ENCODE measurements at places on chromosomes 16 and 17.

DNA sequence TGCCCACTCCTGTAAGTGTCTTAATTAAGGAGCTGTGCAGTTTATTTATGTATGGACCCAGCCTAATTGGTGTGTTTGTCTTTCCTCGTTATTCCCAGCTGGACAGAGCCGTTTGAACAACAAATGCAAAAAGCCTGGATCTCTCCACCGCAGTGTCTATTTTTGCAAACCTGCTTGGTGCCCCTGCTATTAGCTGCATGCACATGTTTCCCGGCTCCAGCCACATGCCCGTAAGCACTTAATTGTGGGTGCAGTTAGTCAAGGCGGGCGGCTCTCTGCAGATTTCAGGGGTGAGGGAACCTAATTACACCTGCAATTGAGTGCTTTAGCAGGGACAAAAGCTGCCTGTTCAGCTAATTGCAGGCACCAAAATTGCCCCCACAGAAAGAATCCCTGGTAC, 74.0 kb upstream of the GSE1 start:
- no peak for DNase-seq

DNA sequence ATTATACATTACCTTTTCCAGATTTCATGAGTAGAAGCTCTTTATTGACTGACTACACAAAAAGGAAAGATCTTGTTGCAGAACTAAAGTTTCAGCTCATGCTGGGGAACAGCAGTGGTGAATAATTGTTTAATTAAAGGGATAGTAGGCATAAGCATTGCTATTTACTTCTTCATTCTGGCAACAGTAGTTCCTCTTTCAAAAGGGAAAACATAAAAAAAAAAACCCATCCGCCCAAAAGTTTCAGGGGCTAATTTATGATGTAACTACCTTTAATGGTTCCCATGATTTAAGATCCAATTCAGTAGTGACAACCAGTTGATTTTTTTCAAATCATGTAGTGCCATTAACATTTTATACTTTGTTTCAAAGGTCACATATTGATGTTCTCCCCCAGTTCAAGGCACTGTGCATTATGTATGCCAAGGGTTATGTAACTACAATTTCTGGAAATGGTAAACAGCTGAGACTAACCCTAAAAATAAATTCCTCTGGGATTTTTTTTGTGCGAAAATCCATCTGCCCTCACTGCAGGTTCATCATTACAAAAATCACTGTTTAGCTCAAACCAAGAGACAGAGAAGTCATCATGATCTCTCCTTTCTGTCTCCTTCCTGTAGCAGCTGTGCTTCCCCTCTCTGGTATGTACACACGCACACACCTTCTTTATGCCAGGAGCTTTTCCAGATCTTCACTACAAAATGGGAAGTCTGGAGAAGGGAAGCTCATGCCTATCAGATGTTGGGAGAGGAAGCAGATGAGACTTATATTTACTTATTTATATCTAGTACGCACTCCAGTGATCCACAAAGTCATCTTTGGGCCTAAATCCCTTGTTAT, 2.2 kb upstream of the PHLPP2 start:
- no peak for DNase-seq

DNA sequence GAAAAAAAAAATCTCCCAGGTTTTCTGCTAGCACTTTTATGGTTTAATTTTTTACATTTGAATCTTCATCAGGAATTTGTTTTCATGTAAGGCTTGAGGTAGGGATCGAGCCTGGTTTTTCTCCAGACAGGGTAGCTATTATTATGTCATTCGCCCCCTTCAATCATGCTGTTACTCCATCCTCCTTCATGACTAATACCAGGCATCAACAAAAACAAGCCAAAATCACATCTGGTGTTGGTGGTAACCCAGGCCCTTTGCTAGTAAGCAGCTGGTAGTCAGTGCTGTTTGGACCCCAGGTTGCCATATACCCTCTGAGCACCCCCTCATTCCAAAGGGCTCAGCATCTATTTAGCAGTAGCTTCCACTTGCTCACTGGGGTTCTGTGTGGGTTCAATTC, 29.5 kb downstream of the DRC3 start:
- DNase-seq: no peak

DNA sequence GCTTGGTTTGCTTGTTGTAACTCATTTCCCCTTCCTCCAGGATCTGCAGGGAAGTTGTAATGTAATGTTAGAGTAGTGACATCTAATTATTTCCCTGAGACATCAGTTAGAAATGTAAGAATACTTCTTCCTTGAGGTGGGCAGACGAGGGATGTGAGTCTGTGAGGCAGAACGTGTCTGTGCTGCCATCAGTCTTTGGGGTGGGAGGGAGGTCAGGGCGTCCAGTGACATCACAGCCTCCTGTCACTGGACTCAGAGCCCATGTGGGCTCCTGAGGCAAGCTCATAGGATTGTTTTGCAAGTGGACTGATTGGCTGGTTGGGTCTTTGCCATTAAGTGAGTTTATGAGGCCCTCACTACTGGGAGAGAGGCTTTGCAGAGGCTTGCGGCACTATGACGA, 188.8 kb downstream of the CCDC182 start:
- DNase-seq: no peak

GRCh38 chr17:36496018-36496789, 9.7 kb downstream of the ZNHIT3 start:
- no peak for DNase-seq

DNA sequence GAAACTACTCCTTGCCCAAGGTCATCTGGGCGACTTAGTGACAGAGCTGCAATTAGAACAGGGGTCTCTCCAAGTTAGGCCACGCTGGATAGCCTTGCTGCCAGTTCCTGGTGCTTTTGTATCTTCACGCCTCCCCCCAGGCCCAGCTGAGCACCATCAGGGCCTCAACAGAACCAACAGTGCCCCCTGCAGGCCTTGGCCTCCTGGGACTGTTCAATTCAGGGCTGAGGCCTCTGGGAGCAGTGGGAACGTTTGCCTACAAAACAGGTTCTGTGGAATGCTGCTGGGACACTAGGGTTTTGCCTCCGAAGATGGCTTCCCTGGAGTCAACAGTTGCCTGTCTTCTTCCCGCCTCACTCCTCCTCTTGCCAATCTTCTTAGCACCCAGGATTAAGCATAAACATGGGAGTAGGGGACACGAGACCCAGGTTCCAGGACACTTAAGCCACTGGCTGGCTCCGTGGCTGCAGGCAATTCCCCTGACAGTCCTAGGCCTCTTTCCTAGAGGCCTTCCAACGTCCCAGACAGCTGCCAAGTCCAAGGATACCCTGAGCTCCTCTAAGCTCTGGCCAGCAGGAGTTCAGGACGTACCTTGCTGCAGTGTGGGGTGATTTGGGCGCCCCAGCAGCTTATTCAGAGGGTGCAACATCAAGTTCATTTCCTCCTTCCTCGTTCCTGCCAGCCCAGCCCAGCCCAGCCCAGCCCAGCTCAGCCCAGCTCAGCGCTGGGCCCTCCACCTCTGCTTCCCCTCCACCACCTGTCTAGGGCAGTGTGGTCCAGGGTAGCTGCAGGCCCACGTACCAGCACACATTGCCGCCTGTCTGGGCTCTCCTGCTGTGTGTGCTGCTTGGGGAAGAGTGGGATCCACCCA, 246.6 kb upstream of the RPL38 start:
- peak; percentile 41 for DNase-seq

- DNase-seq: no peak
These were observed 2.5 kb upstream of the NDRG4 start for GRCh38 chr16:58497468-58497867.
